ENCODE measurements at places on chromosomes 5 and 9.
A peak's percentile ranks its signal among the peaks of the same experiment; 100 is the strongest.

GRCh38 chr5:157603333-157604190, 28.0 kb upstream of the ADAM19 start:
- no peak for DNase-seq

DNA sequence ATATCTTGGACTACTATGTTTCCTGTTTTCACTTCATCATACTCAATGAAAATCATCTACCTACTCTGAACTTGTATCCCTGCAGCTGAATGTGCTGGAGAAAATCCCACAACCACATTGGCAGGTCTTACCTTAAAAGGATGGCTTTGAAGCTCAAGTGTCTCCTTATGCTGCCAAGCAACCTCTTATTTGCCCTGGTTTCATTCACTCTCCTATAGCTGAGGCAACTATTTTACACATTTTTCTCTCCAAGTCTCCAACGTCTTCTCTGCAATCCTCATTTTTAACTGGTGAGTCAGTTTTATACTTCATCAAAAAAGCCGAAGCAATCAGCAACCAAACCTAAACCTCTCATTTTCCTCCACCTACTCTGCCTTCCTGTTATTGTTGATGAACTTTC, 49.7 kb downstream of the POU4F3 start:
- DNase-seq = no peak

DNA sequence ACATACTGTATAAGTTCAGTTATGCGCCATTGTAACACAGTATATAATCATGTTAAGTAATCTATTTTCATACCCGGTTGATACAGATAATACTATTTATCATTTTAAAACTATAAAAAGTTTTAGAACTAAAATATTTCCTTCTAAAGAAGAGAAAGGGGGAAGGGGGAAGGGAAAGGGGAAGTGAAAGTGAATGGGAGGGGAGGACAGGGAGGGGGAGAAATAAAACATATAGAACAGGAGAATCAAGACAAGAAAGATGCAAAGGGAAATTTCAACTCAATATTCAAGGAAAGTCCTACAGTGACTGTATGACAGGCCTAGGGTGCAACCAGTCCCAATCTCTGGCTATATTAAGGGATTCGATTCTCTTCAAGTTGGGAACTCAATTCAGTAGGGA, 1278.8 kb downstream of the MAT2B start:
- no peak for DNase-seq

DNA sequence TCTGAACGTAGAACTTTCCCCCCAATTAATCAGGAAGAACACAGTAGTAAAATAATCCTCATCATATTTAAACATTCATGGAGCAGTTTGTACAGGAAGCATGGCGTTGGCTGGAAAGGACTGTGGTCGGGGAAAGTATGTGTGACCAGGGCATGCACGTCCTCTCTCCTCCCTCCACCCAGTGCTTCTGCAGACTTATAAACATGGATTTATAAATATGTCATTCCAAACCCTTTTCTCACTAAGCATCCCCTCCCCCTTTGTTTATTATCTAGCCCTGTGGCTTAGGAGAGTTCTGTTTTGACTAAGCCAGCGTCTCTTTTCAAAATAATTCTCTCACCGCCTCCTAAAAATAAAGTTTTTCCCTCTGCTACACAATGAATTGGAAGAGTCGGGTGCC, 70.4 kb upstream of the DAP start:
- no peak for DNase-seq

DNA sequence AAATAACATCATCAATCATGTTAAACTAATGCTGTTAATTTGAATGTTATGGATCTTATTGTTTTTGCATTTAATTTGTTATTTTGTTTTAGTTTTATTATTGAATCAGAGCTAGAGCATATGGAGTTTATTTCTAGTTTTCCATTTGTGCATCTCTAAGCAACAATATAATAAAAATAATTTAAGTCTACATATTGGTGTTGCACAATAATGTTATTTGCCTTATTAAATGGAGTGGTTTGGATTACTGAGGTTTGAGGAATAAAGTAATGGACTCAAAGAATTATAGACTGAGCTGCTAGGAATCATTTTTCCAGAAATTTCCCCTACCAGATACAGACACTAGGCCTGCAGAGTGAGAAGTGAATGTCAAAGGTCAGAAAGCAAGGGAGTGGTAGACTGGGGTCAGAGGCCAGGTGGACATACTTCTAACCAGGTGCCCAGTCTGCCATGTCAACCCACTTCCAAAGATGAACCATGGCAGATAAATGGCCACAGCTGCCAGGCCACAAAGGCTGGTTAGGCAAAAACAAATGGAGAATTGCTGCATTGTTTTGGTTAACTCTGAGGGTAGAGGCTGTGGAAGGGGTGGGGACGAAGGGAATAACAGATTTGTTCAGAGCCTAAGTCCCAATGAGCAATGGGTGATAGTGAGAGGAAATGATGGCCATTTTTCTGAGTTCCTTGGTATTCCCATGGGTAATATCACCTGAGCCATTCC, 113.1 kb downstream of the FBXL7 start:
- no peak for DNase-seq

GRCh38 chr9:122217640-122218039, 11.1 kb downstream of the LHX6 start:
- no peak for DNase-seq

- DNase-seq = no peak
These were observed 59.0 kb downstream of the NACC2 start for GRCh38 chr9:136036050-136036449.

GRCh38 chr5:67051164-67051563, 145.4 kb downstream of the CD180 start:
- no peak for DNase-seq

DNA sequence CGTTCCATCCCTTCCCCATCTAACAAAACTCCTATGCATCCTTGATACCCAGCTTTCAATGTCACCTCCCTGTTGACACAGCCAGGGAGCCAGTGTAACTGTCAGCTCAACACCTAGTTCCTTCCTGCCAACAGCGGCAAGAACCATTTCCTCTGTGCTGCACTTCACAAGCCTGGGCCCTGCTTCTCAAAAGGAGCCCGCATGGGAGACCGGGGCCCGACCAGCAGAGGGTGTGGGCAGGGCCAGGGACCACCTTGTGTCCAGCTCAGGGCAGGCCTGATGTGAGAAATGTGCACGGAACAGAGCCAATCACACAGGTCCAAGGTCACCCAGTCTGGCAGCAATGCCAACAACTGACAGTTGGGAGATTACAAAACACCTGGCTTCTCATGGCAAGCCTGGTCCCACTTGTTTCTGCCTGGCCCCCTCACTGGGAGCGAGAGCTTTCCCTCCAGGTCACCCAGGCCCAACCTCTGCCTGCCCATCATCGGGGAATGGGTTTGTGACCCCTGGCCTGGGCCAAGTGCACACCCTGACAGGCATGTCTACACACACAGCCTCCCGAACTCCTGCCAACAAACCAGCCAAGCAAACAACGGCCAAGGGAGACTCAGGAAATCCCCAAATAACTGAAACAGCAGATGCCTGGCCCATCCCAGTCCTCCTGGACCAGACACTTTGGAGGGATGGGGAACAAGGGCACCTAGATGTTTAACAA, 3.1 kb downstream of the RNF44 start:
- DNase-seq = no peak

DNA sequence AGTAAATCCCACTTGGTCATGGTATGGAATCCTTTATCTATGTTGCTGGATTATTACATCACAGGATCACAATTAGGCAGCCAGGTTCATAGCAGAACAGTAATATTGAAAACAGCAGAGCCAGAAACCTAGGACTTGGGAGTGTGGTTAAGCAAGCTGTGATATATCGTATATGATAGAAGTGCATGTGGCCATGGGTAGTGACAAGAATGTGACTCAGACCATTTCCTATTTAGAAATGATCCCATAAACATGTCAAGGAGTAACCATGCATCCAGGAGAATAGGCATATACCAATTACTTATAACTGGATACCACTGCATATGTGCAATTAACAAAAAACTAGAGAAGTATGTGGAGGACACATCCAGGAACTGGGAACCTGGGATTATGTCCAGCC, 31.2 kb downstream of the AMBP start:
- no peak for DNase-seq

DNA sequence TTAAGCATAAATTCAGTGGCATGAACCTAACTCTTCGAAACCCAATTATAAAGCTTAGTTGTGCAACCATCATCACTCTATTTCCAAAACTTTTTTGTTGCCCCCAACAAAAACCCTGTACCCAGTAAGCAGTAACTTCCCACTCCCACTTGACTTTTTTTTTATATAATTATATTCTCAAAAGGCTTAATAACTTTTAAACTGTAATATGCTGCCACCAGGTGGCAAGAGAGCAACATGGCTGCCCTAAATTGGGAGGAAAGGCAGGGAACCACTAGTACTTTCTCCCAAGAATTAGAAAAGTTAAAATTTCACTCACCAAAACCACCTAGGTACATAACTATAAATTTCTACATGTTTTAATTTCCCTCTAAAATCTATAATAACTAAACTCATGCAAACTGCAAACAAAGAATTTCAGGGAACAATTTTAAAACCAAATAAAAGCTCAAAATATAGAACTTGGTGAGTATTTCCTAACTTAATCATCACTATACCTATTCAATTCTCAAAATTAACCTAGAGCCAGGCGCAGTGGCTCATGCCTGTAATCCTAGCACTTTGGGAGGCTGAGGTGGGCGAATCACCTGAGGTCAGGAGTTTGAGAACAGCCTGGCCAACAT, 50.2 kb upstream of the RNF38 start:
- DNase-seq = peak; percentile 27

DNA sequence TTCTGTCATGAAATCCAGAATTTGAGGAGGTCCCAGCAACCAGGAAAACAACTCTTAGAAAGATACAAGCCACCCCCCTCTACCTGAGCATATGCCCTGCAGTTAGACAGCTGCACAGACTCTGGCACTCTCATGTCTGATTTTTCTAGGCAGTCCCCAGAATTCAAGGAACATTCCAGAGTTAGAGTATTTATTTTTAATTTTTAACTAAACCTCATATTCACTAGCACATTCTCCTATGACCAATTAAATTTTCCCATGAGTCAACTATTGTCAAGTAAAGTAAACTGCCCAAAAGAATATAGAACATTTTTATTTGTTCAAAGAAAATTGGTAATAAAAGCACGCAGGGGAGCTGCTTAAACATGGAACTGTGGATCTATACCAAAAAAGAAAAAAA, 490.5 kb upstream of the SEMA6A start:
- no peak for DNase-seq

- DNase-seq = no peak
These were observed 455.6 kb upstream of the CD180 start for GRCh38 chr5:67652201-67652600.

DNA sequence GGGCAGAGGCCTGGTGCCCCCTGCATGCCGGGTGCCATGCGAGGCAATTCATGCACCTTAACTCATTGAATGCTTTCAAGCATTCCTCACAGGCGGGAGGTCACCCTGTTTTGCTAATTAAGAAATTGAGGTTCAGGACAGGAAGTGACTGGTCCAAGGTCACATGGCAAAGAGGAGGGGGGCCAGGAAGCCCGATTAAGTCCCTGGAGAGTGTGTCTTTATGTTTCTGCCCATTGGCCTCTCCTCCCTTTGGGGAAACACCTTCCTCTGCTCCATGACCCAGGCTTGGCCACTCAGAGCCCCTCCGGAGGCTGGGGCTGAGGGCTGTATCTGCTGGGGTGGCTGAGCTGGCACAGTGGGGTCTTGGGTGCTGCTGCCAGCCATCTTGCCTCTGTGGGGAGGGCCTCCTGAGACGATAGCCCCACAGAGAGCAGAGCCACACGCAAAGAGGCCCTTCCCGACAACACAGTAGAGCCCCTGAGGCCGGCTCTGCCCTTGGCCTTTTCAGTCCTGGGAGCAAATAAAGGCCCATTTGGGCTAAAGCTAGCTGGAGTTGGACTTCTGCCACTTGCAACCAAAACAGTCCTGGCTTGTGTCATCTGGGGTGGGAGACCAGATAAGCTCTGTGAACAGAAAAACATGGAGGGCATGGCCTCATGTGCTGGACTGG, 90.8 kb upstream of the NEURL1B start:
- DNase-seq = no peak

DNA sequence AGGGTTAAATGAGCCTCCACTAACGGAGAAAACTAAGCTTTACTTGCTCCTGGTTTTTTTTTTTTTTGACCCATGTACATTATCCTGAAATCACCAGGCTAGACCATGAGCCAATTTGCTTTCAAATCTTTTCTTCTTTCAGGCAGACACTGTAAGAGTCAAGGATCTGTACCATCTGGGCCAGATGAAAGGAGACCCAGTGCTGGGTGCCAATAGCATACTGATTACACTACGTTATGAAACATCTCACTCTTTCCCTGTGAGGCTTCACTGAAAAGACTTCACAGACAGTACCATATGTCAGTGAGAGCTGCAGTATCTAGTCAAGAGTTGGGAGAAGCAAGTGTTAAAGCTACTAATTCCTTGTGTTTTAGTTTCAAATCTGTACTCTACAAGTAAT, 161.2 kb upstream of the PTPRD start:
- DNase-seq = no peak

DNA sequence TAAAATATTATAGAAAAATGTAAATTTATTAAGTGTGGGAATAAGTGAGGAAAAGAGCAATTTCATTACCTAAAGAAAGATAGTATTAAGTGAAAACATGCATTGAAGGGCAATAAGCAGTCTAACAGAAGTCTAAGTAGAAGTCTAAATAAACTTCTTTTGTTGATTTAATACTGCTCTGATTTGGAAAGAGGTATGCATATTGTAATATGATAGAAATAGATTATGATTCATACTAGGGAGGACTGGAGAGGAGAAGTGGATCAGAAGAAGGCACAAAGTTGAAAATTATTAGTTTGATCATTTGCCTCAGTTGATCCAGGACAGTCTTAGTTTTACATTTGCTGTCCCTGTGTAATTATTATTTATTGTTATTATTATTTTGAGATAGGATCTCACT, 6.6 kb upstream of the ERBIN start:
- no peak for DNase-seq

GRCh38 chr5:14180437-14180836, 37.3 kb downstream of the TRIO start:
- no peak for DNase-seq

- no peak for DNase-seq
These were observed 198.3 kb downstream of the AUH start for GRCh38 chr9:91163444-91163772.

DNA sequence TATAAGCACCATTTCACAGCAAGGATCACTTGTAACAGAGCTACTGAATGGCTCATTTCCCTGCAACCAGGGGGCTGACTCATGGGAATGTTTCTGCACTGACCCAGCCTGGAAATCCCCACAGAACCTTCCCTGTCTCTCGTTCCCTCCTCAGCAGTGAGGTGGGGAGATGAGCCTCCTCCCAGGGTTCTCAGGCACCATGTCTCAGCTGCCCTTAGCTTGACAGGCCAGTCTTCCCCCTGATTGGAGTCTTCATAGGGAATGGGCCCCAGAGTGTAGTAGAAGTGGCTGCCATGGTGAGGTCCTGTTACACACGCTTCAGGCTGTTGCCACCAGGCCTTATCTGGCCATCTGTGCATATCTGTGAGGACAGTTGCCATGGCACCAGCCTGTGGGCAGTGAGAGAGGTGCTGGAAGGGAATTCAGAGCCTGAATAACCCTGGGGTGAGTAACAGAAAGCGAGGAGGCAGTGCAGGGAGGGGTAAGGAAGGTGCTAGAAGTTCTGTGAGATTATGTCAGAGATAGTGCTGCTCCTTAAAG, 324.4 kb downstream of the ENC1 start:
- no peak for DNase-seq

Measured in NCI-H345 (cell line).